ENCODE measurements at places on chromosomes 16 and 17.

DNA sequence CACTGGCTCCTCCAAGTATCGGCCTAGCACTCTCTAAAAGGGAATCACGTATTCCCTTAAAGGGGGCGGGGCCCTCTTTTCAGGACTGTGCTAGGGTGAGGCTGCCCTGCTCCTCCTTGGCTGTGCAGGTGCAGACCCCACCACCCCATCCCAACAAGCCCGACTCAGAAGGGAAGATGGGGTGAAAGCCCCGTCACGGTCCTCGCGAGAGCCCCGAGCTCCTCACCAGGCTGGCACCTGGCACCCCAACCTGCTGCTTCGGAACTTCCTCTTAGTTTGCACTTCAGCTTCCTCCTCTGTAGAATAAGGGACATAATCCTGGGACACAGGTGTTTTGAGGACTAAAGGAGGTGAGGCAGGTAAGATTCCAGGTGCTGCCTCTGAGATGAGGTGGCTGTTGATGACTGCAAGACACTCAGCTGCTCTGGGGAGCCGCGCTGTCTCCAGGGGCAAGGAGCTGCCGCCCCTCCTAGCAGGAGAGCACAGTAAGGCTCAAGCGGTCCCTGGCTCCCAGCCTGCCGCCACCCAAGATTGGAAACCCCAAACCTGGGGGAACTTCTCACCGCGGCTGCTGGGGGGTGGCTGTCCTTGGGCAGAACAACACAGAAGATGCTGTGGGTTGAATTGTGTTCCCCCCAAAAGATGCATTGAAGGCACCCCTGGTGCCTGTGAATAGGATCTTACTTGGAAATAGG is 88.8 kb downstream of the MGAT5B start:
- DNase-seq: no peak

- no peak for DNase-seq
Observed at GRCh38 chr17:9024497-9024896, 3.2 kb downstream of the NTN1 start.

- no peak for DNase-seq
Observed at GRCh38 chr17:77146246-77146632, 5.5 kb downstream of the SEC14L1 start.

DNA sequence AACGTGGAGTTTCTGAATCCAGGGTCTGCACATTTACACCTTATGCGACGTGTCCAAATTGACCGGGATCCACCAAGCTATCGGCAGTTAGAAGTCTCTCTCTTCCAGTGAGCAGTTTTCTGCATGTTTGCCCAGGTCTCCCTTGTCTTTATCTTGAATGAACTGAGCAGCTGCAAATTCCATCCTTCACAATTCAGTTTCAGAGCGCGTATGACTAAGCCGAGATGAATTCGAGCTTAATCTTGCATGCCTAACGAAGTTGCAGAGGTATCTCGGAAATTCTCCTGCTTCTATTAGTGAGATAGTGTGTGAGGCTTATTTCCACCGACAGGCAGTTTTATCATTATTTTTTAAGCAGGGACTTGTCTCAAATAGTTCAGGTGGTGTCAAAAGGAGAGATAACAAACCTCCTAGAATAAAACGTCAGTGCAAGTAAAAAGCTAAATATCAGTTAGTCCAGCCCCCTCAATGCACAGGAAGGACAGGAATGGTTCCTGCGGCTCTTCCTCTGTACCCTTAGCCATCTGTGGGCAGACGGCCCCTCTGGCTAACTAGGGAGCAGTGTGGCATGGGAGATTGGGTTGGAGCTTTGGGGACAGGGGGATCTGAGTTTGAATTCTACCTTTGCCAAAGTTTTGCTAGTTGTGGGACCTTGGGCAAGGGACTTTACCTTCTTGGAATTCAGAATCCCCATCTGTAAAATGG is 93.0 kb upstream of the GPR139 start:
- DNase-seq: no peak

- no peak for DNase-seq
Observed at GRCh38 chr17:81514739-81515529, 2.3 kb upstream of the ACTG1 start.

GRCh38 chr17:32882734-32883133 is 5.8 kb upstream of the MYO1D start:
- DNase-seq: no peak

Measured in thoracic aorta (tissue), 2 donors.